ENCODE measurements at places on chromosomes 7 and 10.

DNA sequence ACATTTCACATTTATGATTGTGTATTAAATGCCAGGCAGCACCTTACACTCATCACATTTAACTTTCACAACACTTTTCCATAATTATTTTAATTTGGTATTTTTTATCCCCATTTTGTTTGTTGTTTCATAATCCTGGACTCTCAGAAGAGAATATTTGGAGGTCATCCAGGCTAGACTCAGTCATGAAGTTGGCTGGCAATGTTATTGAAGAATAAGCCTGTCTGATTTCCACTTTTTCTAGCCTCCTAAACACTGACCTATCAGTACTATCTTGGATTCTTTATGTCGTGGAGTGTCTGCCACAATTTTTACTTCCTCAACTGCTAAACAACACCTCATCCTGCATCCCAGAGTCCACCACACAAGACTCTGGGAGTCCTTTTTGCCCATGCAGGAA, 372.3 kb upstream of the NRP1 start:
- DNase-seq = no peak

DNA sequence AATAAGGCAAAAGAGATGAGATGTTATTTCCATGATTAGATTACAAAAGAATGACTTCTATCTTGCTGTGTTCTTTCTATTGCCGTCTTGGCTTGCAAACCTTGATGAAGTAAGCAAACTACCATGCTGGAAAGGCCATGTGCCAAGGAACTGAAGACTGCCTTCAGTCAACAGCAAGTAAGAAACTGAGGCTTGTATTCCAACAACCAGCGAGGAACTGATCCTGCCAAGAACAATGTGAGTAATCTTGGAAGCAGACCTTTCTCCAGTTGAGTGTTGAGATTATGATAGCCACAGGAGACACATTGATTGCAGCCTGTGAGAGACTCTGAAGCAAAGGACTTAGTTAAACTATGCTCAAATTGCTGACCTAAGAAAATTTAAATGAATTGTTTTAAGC, 164.6 kb upstream of the GRM3 start:
- no peak for DNase-seq

DNA sequence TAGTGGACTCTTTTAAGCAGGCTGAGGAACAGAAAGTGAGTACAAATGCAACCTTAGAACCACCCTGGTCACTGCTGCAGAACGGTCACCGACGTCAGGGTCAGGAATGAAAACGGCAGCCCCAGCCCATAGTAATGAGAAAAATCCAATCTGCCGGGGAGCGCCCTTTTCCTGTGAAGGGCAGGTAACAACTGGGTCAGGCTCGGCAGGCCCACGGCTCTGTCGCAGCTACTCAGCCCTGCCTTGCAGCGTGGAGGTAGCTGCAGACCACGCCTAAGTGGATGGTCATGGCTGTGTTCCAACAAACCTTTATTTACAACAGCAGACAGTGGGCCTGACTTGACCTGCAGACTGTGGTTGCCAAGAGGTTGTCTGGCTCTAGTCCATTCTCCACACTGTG, 563.2 kb downstream of the DNAJB6 start:
- DNase-seq = no peak

GRCh38 chr7:114931656-114932011, 9.7 kb downstream of the MDFIC start:
- no peak for DNase-seq

DNA sequence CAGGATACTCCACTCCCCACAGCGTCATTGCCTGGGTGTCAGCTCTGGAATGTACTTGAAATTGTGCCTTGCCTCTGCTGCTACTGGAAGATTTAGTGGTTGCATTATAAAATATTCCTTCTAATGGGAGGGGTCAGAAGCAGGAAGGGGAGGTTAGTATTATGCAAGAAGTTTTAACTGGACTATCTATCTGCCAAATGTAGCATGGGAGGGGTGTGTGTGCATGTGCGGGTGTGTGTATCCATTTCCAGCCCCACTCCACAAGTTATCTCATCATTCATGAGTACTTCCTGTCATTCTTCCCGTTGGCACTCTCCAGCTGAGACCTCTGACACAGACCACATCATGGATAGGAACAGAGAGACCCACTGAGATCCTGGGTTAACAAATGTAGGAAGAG, 13.4 kb downstream of the MBL2 start:
- DNase-seq = no peak

GRCh38 chr10:104247513-104248146, 7.1 kb upstream of the GSTO1 start:
- DNase-seq = no peak

DNA sequence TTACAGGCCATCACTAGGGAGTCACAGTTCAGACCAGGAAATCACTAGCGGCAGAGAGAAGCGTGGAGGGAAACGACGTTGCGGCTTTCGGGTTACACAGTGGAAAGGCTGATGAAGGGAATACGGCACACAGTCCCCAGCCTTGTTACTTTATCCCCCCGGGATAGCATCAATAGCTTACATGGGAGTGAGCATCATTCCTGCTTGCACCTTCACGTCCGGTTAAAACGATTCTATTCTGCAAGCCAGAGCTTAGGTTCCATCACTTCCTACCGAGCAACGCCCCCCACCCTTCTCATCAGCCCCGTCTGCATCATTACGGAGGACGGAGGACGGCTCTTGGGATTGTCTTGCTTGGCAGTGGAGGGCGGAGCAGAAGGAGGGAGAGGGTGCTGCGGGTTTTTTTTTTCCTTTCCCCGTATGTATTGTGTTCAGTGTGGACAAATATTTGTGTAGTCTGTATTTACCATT, 124.9 kb downstream of the CLEC2L start:
- no peak for DNase-seq

GRCh38 chr10:22527520-22527919, 182.2 kb downstream of the SPAG6 start:
- DNase-seq = no peak

DNA sequence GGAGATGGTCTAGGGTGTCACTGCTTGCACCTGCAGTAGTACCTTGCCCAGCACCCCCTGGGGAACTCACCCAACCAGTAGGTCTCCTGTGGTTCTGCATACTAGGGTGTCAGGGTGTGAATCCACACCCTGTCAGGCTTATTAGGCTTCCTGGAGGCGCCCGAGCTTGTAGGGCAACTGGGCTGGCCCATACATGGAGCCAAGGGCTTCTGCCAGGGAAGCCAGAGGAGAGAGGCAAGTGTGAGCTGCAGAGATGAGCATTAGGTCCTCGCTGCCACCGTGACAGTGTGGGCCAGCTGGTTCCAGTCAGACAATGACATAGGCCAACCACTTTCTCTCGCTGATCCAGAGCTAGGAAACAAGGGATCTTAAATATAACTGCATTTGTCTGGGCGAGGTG, 11.2 kb downstream of the MXI1 start:
- no peak for DNase-seq

GRCh38 chr7:87328281-87328680, 17.2 kb upstream of the CROT start:
- no peak for DNase-seq

DNA sequence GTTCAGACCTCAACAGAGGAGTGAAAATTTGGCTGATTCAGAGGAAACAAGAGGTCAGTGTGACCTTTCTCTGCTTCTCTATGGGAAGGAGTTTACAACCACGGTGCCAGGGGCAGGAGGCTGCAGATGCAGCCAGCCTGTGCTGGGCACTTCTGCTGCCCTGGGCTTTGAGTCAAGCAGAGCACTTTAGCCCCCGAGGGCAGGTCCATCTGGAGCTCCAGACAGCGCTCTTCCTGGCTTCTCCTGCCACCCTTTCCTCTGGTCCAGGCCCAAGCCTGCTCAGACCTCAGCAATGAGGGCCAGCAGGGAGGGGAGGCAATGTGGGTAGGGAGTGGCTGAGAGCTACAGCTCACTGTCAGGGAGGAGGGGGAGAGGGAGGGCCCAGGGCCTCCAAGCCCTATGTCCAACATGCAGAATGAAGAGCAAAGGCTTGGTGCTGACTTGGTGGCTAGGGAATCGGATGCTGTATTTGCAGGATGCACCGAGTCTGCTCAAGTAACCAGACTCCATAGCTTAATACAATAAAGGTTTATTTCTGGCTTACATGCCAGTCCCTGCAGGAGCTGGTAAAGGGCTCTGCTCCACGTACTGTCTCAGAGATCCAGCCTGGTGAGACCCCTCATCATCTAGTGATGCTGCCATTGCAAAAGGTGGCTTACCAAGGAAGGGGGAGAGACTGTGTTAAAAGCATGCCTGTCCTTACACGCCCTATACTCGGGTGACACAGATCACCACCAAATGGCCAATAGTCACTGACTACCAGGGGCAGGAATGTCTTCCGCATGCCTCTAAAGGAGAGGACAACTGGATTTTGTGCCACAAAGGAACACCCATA, 481.6 kb downstream of the RPS24 start:
- no peak for DNase-seq

Measured in hippocampal formation (tissue), 2 donors.